RCC 7860 (cell line): ENCODE measurements at places on chromosomes 11 and 22.
A peak's percentile ranks its signal among the peaks of the same experiment; 100 is the strongest.

- no peak for DNase-seq
Observed at GRCh38 chr11:60813324-60813723, 28.2 kb downstream of the MS4A10 start.

DNA sequence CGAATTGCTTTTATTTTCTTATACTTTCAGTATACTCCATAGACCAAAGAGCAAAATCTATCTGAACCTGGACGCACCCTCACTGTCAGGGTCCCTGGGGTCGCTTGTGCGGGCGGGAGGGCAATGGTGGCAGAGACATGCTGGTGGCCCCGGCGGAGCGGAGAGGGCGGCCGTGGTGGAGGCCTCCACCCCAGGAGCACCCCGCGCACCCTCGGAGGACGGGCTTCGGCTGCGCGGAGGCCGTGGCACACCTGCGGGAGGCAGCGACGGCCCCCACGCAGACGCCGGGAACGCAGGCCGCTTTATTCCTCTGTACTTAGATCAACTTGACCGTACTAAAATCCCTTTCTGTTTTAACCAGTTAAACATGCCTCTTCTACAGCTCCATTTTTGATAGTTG lies 1077.4 kb downstream of the BRD1 start:
- no peak for DNase-seq

- DNase-seq: peak; percentile 5
Observed at GRCh38 chr11:66002648-66003225, 434 bp downstream of the BANF1 start.

GRCh38 chr11:99505316-99505715 lies 484.6 kb downstream of the CNTN5 start:
- no peak for DNase-seq
